ENCODE measurements at places on chromosomes 11 and 22.

DNA sequence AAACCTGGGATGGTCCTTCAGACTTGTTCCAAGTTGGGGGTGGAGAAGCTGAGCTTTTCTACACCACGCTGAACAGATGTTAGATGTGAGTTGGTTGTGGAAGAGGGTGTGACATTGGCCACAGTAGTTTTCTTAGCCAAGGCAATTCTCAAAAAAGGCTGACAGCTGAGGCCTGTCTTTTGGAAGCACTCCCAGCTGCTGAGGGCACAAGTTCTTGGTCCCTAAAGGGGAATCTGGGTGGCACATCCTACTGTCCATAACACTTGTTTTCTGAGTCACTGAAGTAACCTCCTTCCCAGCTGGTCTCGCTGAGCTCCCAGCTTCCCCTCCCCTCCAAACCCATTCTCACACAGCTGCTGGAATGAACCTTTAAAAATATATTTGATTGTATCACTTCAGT is 375.7 kb upstream of the KIRREL3 start:
- no peak for DNase-seq

GRCh38 chr11:85784480-85785265 is 26.3 kb downstream of the SYTL2 start:
- no peak for DNase-seq

DNA sequence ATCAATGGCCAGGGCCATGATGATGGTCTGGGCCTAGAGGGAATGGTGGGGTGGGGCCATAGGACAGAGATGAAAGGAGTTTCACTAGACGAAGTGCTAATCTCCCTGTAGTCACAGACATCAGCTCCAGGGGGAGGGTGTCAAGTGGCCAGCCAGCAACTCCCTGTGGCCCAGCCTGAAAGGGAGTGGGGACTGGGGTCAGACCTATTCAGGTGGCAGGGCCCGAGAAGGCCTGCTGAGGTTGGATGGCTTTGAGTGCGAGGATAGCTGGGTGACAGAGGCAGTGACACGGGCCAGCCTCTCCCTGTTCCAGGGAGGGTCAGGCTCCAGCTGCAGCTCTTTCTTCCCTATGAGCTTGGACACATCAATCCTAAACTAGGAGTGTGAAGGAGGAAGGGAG is 11.0 kb downstream of the TOB2 start:
- no peak for DNase-seq

- no peak for DNase-seq
Observed at GRCh38 chr11:61004180-61004611, 32.7 kb downstream of the CD6 start.

DNA sequence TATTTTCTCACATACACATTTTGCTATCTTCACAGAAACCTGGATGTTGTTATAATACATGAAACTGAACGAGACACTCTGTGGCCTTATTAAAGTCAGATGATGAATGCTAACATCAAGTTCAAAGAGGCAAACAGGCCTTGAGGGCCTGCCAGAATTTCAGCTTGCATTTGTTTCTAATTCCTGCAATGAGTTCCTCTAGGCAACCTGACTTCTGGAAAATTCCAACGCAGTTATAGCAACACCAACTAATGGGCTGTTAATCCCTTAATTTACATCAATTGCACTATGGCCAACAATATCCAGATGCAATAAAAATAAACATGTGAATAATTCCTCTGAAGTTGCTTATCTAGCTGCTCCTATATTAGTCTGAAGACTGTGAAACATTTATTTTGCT is 19.1 kb downstream of the PAX6 start:
- no peak for DNase-seq

GRCh38 chr22:38946771-38947170 is 10.6 kb upstream of the APOBEC3A start:
- no peak for DNase-seq

DNA sequence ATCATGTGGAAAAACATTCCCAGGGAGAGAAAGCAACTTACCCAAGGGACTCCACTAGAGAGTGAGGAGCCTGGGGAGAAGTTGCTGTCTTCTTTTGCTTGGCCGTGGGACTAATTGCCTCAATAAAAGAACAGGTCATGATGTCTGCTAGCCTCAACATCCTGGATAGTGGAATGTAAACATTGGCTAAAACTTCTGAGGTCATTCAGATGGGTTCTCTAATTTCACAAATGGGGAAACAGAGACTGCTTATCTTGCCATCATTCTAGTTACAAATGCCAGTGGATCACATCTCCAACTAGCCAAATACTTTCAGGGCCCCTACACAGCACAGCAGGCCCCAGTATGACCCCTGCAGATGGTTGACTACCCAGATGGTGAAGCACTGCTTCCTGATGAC is 28.4 kb upstream of the PAMR1 start:
- peak; percentile 84 for DNase-seq

- no peak for DNase-seq
Observed at GRCh38 chr11:36295926-36296325, at the start of gene PRR5L. Gene PRR5L, plus strand, starts transcription at chr11:36296288. Its CDS starts 104,834 bp downstream, at chr11:36401122.

Measured in GM23248 (cell line).